ENCODE measurements at places on chromosomes 7 and 10. TPM values are rescaled to one million over a fixed set of nuclear protein-coding genes. Genes with fewer than 3 reads are reported as not detected.

Gene PDE6C
- polyA plus RNA-seq: 0.67 TPM

Gene ANAPC16
- 203 TPM for polyA plus RNA-seq

Gene CRHR2
- 0.10 TPM for polyA plus RNA-seq

Gene MASTL
- polyA plus RNA-seq: 14.0 TPM
